ENCODE measurements at places on chromosomes 3 and 15.

- DNase-seq: no peak
Observed at GRCh38 chr3:43582866-43583265, 38.9 kb downstream of the ANO10 start.

DNA sequence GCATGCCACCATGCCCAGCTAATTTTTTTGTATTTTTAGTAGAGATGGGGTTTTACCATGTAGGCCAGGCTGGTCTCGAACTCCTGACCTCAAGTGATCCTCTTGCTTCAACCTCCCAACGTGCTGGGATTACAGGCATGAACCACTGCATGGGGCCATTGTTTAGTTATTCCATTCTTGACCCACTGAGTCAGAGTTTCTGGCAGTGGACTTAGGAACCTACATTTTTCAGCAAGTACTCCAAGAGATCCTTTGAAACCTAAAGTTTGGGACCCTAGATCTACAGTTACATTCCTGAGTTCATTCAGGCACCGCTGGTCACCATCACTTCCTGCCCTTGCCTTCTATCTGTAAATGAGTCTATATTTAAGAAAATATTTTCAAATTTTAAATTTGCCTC lies 1.4 kb upstream of the TNFSF10 start:
- DNase-seq: no peak

- DNase-seq: no peak
Observed at GRCh38 chr15:95932676-95933075, 397.8 kb upstream of the NR2F2 start.

- DNase-seq: no peak
Observed at GRCh38 chr3:159724627-159725026, 264.0 kb upstream of the IL12A start.

DNA sequence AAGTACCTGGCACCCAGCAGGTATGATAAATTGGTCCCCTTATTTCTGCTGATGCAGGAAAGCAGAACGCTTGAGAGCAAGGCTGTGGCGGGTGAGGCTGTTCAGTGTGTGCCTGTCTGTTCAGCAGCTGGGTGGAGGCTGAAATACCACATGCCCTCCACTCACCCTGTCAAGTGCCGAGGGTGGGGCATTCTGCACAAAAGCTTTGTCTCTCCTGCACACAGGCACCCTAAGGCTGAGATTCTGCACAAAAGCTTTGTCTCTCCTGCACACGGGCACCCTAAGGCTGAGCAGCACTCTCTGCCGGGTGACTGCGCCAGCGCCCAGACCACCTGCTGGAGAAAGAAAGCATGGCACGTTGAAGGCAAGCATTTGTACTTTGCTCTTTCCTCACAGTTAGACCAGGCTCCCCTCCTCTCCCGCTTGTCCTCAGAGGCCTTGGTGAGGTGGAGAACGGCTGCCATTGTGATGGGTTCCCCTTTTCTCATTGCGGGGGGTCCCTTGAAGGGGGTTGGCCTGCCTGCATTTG lies 97.5 kb downstream of the BDH1 start:
- DNase-seq: no peak

DNA sequence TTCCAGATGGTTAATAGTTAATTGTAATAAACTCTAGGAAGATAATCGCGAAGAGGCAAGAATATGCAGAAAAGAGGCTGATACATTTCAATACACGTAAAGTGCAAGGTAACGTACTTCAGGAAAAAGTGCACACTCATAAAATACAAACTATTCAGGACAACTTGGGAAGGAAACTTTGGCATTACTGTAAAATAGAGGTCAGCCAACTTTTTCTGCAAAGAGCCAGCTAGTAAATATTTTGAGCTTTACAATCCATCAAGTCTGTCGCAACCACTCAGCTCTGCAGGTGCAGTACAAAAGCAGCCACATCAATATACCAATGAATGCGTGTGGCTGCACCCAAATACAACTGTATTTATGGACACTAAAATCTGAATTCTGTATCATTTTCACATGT lies 51.6 kb upstream of the THUMPD3 start:
- DNase-seq: no peak

- DNase-seq: no peak
Observed at GRCh38 chr15:49288391-49288790, 118.3 kb downstream of the GALK2 start.

Data from activated T-cell treated with anti-CD3 and anti-CD28 coated beads for 4 hours (primary cell).